ENCODE measurements at places on chromosomes 6 and 20. TPM values are rescaled to one million over a fixed set of nuclear protein-coding genes. Genes with fewer than 3 reads are reported as not detected.

Gene OR2J3
- total RNA-seq: not detected

Gene BTNL2
- total RNA-seq: not detected

Gene LTA
- not detected for total RNA-seq

Gene SMOC2
- total RNA-seq: 56.6 TPM

Gene PRPF6
- total RNA-seq: 80.9 TPM

Data from camera-type eye (tissue), 1 donor.